Gastroesophageal sphincter (tissue), 4 donors: ENCODE measurements at places on chromosomes 5 and 9.
A peak's percentile ranks its signal among the peaks of the same experiment; 100 is the strongest.

GRCh38 chr5:61496446-61496845 lies 164.4 kb downstream of the ZSWIM6 start:
- peak overlapping the region; percentile 3 for H3K27ac ChIP-seq
- no peak for ATAC-seq
- no peaks in the 10 kb centered on the region for H3K4me1 ChIP-seq
- H3K4me3 ChIP-seq = no peak overlapping the region

DNA sequence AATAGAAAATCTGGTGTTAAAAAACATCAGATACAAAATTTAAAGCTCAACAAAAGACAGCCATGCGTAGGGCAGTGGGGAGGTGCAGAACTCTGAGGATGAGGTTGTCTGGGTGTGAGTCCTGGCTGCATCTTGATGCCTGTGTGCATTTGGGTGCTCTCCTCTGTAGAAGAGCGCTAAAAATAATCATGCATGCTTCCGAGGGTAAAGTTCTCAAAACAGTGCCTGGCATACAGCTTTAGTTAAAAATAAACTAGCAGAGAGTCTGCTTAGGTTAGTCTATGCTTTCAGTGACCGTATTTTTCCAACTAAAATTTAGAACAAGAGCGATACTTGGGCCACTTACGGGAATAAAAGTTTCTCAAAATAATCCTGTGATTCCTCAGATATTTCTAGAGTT lies 55.5 kb upstream of the SPATA31C2 start:
- ATAC-seq = no peak
- no peak overlapping the region for H3K4me3 ChIP-seq
- peaks cover 36% of the 10 kb centered on the region for H3K4me1 ChIP-seq

GRCh38 chr5:98050583-98050982 lies 722.9 kb upstream of the RGMB start:
- no peak for ATAC-seq
- H3K27me3 ChIP-seq = no peaks in the 10 kb centered on the region
- H3K4me3 ChIP-seq = no peak overlapping the region

DNA sequence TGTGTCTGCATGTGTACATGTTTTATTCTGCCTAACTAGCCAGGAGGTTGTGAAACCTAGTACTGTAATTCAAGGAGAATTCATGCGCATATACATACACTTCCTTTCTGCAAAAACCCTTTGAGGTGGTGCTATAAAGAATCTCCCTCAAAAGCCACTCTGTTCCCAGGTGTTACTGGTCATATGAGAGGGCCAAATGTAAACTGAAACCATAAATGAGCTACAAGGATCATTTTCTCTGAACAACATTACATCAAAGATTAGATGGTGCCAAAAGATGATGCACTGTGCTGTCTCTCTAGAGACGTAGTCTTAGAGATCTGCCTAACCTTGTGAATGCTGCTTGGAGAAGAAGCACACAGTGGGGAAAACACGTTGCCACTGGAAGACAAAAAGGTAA lies 15.7 kb downstream of the NREP start:
- no peak for ATAC-seq
- H3K27me3 ChIP-seq = no peaks in the 10 kb centered on the region
- no peak overlapping the region for H3K4me3 ChIP-seq
- H3K4me1 ChIP-seq = peaks cover 92% of the 10 kb centered on the region
- peak overlapping the region; percentile 81 for H3K27ac ChIP-seq

GRCh38 chr9:3240656-3241268 lies 285.0 kb downstream of the RFX3 start:
- H3K27me3 ChIP-seq = no peaks in the 10 kb centered on the region
- H3K4me1 ChIP-seq = no peaks in the 10 kb centered on the region
- peaks cover 14% of the 10 kb centered on the region for H3K36me3 ChIP-seq
- peak; percentile 61 for ATAC-seq

- no peaks in the 10 kb centered on the region for H3K4me1 ChIP-seq
- no peak overlapping the region for H3K4me3 ChIP-seq
- H3K36me3 ChIP-seq = no peaks in the 10 kb centered on the region
- ATAC-seq = no peak
- H3K27ac ChIP-seq = no peak overlapping the region
These were observed 96.1 kb upstream of the IER5L start for GRCh38 chr9:129273941-129274684.

DNA sequence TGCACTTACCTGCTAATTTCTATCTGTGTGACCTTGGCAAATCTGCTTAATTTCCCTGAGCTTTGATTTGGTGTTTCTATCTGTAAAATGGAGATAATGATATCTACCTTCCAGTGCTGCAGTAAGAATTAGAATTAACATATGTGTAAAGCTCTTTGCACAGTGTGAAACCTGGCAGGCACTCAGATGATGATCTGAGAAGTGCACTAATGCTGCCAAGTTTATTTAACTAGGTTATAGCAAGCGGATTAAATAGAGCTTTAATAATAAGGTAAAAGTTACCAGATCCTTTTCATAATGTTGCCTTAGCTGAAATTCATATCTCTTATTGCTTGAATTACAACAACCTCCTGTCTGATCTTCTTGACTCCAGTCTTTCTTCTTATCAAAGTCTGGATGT lies 315.3 kb upstream of the CD180 start:
- no peaks in the 10 kb centered on the region for H3K36me3 ChIP-seq
- H3K4me3 ChIP-seq = no peak overlapping the region
- H3K27me3 ChIP-seq = no peaks in the 10 kb centered on the region
- no peak overlapping the region for H3K27ac ChIP-seq

- peak; percentile 57 for ATAC-seq
- H3K4me3 ChIP-seq = no peak overlapping the region
- no peaks in the 10 kb centered on the region for H3K27me3 ChIP-seq
- no peaks in the 10 kb centered on the region for H3K36me3 ChIP-seq
- H3K27ac ChIP-seq = no peak overlapping the region
- H3K4me1 ChIP-seq = no peaks in the 10 kb centered on the region
These were observed 173.0 kb upstream of the DAPK1 start for GRCh38 chr9:87324613-87325194.

DNA sequence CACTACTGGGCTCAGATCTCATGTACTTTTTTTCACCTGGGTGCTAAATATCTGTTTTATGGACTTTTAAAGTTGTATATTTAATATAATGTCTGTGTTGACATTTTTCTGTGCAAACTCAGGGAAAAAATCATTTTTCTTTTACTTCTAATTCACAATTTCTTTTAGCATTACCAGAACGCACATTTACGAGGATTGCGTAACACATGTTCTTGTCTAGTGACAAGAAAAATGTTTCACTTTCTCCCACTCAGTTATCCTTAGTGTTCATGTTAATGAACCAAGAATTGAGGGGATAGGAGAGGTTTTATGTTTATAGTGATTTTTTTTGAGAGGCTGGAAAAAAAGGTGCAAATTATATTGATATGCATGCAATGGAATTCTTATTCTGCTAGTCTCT lies 86.3 kb upstream of the PJA2 start:
- no peak overlapping the region for H3K4me3 ChIP-seq
- no peaks in the 10 kb centered on the region for H3K27me3 ChIP-seq
- H3K4me1 ChIP-seq = no peaks in the 10 kb centered on the region

DNA sequence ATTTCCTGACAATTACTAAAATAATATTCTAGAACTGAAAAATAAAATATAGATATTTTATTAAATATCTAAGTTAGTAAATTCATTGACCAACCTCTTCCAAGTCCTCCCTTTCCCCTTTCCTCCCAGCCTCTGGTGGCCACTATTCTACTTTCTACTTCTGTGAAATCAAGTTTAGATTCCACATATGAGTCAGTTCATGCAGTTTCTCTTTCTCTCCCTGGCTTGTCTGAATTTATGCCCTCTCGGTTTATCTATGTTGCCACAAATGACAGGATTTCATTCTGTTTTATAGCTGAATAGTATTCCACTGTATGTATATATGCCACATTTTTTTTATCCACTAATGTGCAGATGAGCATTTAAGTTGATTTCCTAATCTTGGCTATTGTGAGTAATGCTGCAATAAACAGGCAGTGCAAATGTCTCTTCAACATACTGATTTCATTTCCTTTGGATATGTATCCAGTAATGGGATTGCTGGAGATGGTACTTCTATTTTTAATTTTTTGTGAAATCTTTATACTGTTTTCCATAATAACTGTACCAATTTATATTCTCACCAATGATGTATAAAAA lies 52.3 kb downstream of the WDR36 start:
- no peaks in the 10 kb centered on the region for H3K4me1 ChIP-seq
- no peaks in the 10 kb centered on the region for H3K36me3 ChIP-seq
- no peak overlapping the region for H3K27ac ChIP-seq
- no peaks in the 10 kb centered on the region for H3K27me3 ChIP-seq
- no peak for ATAC-seq

DNA sequence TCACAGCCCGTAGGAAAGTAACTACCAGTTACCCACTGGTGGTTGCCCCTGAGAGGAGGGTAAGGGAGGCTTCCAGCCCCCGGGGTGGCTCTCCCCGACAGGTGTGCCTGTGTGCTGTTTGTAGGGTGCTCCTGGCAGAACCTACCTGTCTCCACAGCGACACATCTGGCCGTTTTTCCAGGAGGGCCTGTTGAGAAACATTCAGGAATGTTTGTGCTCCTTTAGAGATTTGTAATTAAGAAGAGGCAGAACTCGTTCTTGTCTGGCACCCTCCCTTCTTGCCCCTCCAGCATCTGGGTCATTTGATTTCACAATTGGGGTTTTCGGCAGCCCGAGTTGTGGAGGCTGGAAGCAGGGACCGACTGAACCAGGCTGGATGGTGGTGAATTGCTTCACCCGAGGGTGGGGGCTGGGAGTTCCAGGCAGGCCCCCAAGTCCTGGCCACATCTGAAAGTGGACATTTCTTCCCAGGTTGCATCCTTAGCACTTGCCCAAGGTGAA lies 74.2 kb downstream of the WWC1 start:
- no peak overlapping the region for H3K4me3 ChIP-seq
- H3K4me1 ChIP-seq = no peaks in the 10 kb centered on the region
- no peak for ATAC-seq
- peaks cover 3% of the 10 kb centered on the region for H3K27me3 ChIP-seq

GRCh38 chr5:25688156-25688555 lies 1043.4 kb upstream of the CDH10 start:
- no peak overlapping the region for H3K27ac ChIP-seq
- ATAC-seq = no peak
- H3K4me1 ChIP-seq = no peaks in the 10 kb centered on the region

DNA sequence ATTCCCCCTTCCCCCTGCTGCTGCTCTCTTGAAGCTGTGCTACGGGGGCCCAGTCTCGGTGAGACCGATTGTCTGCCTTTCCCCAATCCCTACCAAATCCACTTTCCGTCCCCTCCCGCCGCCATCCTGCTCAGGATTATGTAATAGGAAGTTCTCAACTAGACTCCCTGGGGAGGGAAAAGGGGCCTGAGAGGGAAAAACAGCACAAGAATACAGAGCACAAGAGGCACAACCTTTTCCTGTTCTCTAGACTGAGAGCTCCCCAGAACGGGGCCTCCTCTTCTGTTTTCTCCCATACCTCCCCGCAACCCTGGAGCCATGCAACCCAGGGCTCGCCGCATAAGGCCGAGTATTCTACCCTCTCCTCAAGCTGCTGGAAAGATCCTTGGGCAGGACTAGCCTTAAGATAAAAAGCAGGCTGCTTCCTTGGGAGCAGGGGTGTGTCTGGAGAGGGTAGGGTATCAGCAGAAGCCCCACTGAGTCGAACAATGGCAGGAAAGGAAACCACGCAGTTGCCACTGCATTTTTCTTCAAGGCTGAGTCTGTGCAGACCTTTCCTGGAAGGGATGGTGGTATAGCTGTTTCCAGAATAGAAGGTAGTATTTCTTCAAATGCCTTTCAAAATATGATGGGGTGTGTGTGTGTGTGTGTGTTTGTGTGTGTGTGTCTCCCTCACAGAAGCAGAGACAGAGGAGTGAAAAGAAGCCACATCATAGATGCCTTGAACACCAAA lies 12.9 kb downstream of the MYORG start:
- H3K36me3 ChIP-seq = no peaks in the 10 kb centered on the region
- H3K27ac ChIP-seq = peak overlapping the region; percentile 31

GRCh38 chr5:173789031-173789920 lies 98.9 kb upstream of the CPEB4 start:
- H3K36me3 ChIP-seq = no peaks in the 10 kb centered on the region
- no peaks in the 10 kb centered on the region for H3K27me3 ChIP-seq

DNA sequence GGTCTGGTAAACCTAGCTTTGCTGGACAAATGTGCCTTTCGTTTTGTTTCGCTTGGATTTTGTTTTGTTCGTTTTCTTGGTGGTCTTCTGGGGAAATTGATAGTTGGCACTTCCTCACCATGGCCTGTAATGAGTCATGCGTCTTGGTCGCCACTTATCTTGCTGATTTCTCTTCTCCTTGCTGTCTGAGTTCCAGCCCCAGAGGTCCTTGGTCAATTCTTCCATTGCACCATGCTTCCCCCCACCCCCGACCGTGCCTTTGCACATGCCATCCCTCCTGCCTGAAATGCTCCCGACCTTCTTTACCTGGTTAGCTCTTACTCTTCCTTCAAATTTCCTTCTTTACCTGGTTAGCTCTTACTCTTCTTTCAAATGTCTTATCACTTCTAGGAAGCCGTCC lies 168.7 kb upstream of the MSX2 start:
- no peak overlapping the region for H3K27ac ChIP-seq
- no peaks in the 10 kb centered on the region for H3K36me3 ChIP-seq
- ATAC-seq = no peak
- H3K27me3 ChIP-seq = peaks cover 17% of the 10 kb centered on the region
- H3K4me3 ChIP-seq = no peak overlapping the region
- H3K4me1 ChIP-seq = no peaks in the 10 kb centered on the region

DNA sequence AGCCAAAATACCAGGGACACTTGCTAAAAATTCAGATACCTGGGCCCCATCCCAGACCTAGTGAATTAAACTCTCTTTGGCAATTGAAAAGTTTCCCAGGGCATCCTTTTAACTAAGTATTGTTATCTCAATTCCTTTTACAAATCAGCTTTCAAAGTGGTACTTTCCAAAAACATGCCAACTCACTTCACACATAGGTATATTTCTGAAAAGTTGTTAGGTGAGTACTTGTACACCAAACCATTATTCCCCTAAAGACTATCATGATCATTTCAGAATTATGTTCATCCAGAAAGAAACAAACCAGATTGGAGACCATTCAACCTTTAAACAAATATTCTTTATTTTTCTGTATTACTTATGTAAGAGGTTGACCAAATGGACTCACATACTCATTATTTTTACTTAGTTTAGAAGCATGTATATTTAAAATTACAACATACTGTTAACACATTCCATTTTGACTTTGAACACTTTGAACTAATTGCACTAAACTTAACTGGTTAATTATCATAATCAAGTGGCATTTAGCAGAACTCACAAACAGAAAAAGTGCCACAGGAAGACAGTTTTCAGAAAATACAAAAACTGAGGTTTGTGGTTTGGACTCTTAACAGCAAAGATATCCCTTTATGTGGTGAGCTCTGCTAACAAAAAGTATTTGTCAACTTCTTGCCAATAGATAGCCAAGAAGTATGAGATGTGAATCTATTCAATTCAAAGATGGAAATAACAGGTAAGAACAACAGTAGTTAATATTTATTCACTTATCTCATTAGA lies 40.7 kb downstream of the KIAA0825 start:
- no peaks in the 10 kb centered on the region for H3K27me3 ChIP-seq
- no peak overlapping the region for H3K27ac ChIP-seq
- no peaks in the 10 kb centered on the region for H3K36me3 ChIP-seq
- no peak for ATAC-seq
- H3K4me1 ChIP-seq = no peaks in the 10 kb centered on the region

- no peaks in the 10 kb centered on the region for H3K4me1 ChIP-seq
- no peak overlapping the region for H3K4me3 ChIP-seq
- no peaks in the 10 kb centered on the region for H3K36me3 ChIP-seq
- no peak overlapping the region for H3K27ac ChIP-seq
- ATAC-seq = no peak
- H3K27me3 ChIP-seq = no peaks in the 10 kb centered on the region
These were observed 11.6 kb downstream of the CDH9 start for GRCh38 chr5:27026801-27027200.

- no peaks in the 10 kb centered on the region for H3K27me3 ChIP-seq
- peaks cover 15% of the 10 kb centered on the region for H3K36me3 ChIP-seq
- H3K4me3 ChIP-seq = peak overlapping the region; percentile 75
These were observed 470 bp downstream of the HBEGF start for GRCh38 chr5:140345919-140346347.
